ENCODE measurements at places on chromosomes 3 and 15. TPM values are rescaled to one million over a fixed set of nuclear protein-coding genes. Genes with fewer than 3 reads are reported as not detected.

DNA sequence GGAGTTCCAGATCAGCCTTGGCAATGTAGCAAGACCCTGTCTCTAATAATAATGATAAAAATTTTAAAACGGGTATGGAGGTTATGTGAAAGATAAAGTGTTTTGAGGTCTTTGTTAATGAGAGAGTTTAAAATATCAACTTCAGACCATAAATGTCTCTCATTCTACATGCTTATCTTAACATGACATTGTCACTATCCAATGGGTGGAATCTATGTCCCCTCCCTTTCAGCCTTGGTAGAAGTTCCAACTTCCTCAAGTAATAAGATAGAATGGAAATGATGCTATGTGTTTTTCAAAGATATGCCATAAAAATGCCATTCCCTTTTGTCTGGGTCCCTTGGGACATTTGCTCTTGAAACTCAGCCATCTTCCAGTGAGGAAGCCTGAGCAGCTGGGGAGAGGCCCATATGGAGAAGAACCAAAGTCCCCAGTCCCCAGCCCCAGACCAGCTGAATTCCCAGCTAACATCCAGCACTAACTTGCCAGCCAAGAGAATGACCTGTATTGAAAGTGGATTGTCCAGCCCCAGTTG, 17.0 kb downstream of the RPSA start:
- no peaks in the 10 kb centered on the region for H3K36me3 ChIP-seq
- no peak for DNase-seq
- H3K4me1 ChIP-seq = no peaks in the 10 kb centered on the region
- no peak overlapping the region for H3K27ac ChIP-seq

DNA sequence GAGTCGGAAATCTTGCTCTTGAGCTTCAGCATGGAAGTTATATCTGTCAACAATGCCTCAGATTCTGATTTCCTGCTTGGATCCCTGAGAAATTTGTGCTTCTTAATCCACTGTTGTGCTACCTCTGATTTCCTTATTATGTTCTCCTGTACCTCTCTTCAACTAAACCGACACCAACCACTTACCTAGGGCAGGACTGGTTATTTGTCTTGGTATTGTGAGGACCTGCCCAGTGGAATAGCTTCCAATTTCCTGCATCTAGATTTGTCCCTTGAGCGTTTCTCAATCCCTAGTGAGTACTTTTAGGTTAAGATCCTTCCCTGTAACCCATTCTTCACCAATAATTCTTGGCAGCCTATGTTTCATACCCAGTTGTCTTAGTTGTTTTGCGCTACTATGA, 720.5 kb upstream of the ZNF385D start:
- no peaks in the 10 kb centered on the region for H3K36me3 ChIP-seq
- no peaks in the 10 kb centered on the region for H3K4me1 ChIP-seq
- H3K27ac ChIP-seq = no peak overlapping the region
- no peaks in the 10 kb centered on the region for H3K27me3 ChIP-seq
- no peak overlapping the region for H3K4me3 ChIP-seq

DNA sequence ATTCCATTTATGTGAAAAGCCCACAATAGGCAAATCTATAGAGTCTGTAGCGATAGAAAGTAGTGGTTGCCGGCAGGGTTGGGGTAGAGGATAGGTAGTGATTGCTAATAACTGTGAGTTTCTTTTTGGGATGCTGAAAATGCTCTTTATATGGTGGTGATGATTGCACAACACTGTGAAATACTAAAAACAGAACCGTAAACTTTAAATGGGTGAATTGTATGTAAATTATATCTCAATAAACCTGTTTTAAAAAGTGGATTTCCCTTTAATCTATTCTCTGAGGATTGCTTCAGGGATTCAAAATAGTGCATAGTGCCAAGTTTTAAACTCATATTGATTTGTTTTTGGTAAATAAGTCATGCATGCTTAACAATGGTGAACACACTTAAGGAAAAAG, 140.2 kb downstream of the LPP start:
- DNase-seq = no peak
- peaks cover 77% of the 10 kb centered on the region for H3K4me1 ChIP-seq
- no peaks in the 10 kb centered on the region for H3K36me3 ChIP-seq
- H3K27ac ChIP-seq = peak overlapping the region; percentile 67
- H3K4me3 ChIP-seq = no peak overlapping the region
- no peaks in the 10 kb centered on the region for H3K27me3 ChIP-seq

DNA sequence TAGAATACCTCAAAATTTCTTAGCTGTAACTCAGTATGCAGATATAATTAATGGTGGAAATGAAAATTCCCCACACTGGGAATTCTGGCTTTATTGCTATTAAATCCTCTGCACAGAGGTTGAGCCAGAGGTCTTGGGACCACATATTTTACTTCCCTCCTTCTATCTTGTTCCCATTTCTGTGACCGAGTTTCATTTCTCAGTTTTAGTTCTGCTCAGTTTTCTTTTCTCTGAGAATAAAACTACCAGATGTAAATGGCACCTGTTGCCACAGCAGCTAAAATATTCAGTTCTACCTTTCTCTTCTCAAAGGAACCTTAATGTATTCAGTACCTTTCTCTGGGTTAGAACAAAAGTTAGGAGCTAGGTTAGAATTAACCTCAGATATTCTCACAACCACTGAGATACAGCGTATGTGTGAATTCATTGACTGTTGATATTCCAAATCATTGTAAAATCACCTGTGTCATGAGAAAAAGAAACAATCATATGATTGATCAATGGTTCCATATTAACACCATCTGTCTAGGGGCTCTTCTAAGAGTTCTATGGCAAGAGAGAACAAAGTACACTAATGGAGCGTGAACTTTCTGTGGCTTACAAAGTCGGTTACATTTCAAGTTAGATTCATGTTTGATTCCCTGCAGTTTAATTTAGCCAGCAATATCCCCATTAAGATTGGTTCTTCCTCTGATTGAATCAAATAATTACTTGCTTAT, 374.1 kb downstream of the EFHB start:
- no peaks in the 10 kb centered on the region for H3K4me1 ChIP-seq
- DNase-seq = no peak
- H3K4me3 ChIP-seq = no peak overlapping the region
- no peaks in the 10 kb centered on the region for H3K27me3 ChIP-seq
- H3K36me3 ChIP-seq = no peaks in the 10 kb centered on the region
- H3K27ac ChIP-seq = no peak overlapping the region

GRCh38 chr3:129650256-129650872, 43.9 kb upstream of the PLXND1 start:
- no peaks in the 10 kb centered on the region for H3K27me3 ChIP-seq
- H3K4me3 ChIP-seq = no peak overlapping the region
- 0 out of 2 replicates have a peak, but pooled peaks cover 5% of the 10 kb centered on the region for H3K36me3 ChIP-seq
- H3K27ac ChIP-seq = peak overlapping the region; percentile 77
- H3K4me1 ChIP-seq = peaks cover 37% of the 10 kb centered on the region
- peak; percentile 65 for DNase-seq

The PRTG gene
- total RNA-seq = not detected

The GOLGA6A gene
- 0.39 TPM for total RNA-seq

The THSD4 gene
- 30.5 TPM for total RNA-seq
